C1 segment of cervical spinal cord (tissue), 14 donors: ENCODE measurements at places on chromosomes 12 and 14.

DNA sequence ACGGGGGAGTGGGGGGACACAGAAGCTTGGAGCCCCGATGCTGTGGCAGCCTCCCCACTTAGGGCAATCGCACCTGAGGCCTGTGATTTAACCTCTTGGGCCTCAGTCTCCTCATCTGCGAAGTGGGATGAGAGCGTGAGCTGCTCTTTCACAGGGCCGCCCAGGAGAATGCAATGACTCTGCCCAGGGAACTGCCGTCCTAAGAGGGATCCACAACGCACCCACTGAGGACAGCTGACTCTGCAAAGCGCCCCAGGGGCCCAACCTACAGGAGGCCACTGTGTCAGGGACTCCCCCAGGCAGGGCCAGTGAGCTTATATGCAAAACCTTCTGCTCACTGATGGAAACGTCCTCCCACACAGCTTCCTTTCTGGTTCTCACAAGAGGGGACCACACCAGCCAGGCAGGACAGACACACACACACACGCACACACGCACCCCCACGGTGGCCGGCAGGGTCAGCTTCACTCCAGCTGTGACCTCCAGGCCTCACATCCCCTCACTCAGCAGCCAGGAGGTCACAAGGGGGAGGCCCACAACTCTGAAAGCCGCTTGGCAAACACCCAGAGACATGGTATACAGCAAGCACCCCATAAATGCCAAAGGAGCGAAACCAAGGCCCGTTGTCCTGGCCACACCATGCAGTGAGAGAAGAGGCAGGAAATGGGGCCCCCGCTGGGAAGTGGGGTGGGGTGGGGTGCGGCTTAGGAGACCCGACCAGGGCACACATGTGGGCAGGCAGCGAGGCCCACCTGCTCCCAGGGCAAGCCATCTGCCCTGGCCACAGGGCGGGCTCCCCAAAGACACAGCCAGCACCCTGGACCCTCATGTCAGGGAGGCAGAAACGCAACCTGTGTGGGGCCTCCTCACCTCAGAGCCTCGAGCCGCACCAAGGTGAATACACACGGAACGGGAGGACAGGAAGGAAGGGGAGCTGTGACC, 73.3 kb downstream of the NCOR2 start:
- DNase-seq: no peak

- no peak for DNase-seq
These were observed 10.0 kb upstream of the CDC42BPB start for GRCh38 chr14:103067231-103067954.

DNA sequence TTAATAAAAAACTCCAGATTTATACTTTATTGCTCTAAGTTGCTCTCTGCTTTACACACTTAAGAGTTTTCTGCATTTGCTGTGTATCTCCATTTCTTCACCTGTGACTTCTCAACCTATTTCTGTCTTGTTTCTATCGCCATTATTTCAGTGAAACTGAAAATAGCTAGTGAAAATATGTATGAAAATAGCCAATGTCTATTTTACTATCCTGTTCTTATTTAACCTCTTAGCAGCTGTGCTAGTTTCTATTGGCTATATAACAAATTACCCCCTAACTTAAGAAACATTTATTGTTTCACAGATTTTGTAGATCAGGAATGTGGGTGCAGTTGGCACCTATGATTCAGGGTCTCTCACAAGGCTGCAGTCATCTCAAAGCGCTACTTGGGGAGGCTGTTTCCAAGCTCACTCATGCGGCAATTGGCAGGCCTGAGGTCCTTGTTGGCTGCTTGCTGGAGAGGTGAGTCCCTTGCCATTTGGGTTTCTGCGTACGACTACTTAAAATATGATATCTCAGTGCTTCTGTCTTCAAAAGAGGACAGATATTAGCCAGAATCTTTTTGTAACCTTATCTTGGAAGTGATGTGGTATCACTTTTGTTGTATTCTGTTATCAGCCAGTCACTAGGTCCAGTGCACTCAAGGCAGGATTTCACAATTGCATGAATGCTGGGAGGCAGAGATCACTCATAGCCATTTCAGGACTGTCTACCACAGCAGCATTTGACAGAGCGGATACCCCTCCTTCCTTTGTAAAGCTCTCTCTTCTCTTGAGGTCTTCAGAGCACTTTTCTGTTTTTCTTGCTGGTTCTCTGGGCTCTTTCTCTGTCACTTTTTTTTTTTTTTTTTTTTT, 7.2 kb downstream of the ERC1 start:
- no peak for DNase-seq

- DNase-seq: no peak
These were observed 461.4 kb downstream of the ZFP36L1 start for GRCh38 chr14:68331426-68331825.

GRCh38 chr12:98387444-98387843, 127.9 kb upstream of the TMPO start:
- DNase-seq: no peak

- DNase-seq: no peak
These were observed 30.8 kb downstream of the TSPAN9 start for GRCh38 chr12:3107954-3108353.

GRCh38 chr14:99236386-99237138, 35.4 kb downstream of the BCL11B start:
- DNase-seq: no peak

DNA sequence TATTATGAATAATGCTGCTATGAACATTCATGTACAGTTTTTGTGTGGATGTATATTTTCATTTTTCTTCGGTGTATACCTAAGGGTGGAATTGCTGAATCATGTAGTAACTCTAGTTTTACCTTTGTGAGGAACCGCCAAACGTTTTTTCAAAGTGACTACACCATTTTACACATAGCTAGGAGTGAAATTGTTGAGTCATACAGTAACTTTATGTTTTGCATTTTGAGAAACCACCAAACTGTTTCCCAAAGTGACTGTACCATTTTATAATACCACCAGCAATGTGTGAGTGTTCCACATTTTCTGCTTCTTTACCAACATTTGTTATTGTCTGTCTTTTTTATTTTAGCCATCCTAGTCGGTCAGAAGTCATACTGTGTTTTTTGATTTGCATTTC, 3.1 kb upstream of the TPH2 start:
- DNase-seq: no peak

DNA sequence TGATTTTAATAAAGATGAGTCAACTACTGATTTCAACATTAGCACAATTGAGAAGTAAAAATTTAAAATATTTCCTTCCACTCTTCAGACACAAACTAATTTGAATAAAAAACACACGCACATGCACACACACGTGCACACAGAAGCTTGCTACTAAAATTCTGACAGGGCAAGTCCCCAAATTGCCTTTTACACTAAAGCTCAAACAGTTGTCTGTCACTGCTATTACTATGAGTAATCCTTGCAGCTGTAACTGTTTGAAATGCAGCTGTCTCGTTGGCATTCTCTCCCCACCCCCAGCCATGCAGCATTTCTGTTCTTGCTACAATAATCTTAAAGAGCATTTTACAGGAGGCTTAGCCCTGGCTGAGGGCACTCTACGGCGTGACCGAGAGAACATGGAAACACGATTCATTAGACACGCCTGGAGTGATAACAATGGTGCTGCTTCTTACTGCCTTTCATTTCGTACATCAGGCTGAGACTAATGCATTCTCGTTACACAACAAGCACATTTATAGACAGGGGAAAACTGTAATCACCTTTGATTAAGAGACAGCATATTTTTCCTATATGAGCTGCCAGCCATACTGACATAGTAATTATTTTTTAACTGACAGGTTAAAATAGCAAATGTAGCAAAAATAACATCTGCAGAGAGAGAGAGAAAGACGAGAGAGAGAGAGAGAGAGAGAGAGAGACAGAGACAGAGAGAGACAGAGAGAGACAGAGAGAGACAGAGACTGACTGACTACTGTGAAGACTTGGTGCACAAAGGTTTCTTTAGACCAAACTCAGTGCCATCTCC, 153.8 kb downstream of the MED13L start:
- no peak for DNase-seq

DNA sequence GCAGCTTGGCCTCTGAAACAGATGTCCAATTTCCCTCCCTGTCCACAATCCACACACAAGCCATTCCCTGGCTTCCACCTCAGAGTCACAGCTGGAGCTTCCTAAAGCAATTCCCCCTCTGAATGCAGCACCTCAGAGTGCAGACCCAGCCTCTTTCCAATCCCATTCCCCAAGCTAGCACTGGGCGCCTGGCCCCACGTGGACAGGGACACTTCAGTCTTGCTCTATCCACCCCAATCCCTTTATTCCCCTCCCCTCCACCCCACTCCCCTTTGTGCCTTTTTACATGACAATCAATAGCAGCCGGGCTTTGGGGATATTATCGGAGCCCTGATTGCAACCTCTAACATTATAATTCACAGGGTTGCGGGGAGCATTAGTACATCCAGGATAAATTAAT, 292.6 kb downstream of the TTC8 start:
- DNase-seq: no peak

DNA sequence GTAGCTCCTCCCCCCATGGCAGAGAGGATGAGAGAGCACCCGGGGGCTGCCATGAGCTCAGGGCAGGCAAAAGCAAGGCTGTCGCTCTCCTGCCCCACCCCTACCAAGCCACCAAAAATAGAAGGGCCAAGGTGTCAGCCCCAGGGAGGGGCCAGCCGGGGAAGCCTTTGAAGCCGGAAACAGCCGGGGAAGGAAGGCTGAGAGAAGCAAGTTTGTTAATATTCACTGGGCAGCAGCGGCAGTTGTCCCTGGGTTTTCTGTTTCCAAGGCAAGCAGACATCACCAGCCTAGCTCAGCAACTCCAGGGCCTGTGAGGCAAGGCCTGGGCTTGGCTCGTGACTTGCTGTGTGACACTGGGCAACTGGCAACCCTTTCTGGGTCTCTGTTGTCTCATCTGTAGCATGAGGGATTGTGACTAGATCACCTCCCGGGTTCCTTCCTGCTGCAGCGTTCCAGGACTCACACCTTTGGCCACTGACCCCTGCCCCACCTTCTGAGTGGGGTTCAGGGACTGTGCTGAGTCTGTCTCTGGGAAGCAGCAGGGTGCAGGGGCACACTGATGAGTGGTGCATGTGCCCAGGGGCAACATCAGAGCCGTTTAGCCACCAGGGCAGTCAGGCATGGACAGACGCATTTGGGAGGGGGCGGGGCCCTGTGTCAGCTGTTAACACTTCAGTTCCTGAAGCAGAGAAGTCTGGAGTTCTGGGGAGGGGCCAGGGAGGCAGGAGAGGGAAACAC, 24.3 kb downstream of the SYNDIG1L start:
- peak; percentile 38 for DNase-seq

- peak; percentile 74 for DNase-seq
These were observed 17.4 kb downstream of the FOXN4 start for GRCh38 chr12:109291521-109292341.

GRCh38 chr14:85010186-85010585, 519.8 kb upstream of the FLRT2 start:
- no peak for DNase-seq
